ENCODE measurements at places on chromosomes 6 and 20. TPM values are rescaled to one million over a fixed set of nuclear protein-coding genes. Genes with fewer than 3 reads are reported as not detected.

The BPIFB2 gene
- not detected for total RNA-seq

DNA sequence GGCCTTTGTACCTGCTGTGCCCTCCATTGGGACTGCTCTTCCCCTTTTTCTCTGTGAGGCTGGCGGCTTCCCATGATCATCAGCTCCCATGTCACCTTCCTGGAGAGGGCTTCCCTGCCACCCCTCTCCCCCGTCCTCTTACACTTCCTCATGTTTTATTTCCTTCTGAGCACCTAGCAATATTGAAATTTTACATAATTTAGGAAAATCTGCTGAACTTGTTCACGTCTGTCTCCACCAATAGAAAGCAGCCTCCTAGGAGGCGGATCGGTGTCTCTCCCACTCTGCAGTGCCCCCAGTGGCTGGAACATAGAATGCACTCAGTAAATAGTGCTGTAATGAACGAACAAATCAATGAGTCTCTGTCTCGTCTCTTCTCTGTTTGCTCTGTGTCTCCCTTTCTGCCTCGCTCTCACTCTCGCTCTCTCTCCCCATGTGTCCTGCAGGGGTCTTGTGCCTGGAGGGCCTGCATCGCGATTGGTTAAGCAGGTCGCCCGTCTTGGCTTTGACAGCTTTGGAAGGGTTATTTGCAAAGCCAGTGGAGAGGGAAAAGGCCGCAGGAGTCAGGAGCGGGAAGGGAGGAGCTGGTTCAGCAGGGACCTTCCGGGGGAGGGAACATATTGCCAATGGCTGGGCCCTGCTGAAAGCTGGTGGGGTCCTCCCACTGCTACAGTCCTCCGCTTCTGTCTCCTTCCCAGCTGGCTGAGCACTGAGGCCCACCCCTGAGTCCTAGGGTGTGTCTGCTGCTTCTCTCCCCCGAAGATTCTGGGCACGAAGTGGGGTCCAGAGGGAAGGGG, 12.1 kb upstream of the OCSTAMP start:
- H3K36me3 ChIP-seq, result no peaks in the 10 kb centered on the region
- DNase-seq, result peak; percentile 50
- H3K4me3 ChIP-seq, result no peak overlapping the region
- no peak overlapping the region for H3K27ac ChIP-seq

- H3K4me3 ChIP-seq, result no peak overlapping the region
- H3K36me3 ChIP-seq, result no peaks in the 10 kb centered on the region
Measured at GRCh38 chr20:21704408-21705385, 767 bp upstream of the PAX1 start.

The OPN5 gene
- total RNA-seq, result not detected

DNA sequence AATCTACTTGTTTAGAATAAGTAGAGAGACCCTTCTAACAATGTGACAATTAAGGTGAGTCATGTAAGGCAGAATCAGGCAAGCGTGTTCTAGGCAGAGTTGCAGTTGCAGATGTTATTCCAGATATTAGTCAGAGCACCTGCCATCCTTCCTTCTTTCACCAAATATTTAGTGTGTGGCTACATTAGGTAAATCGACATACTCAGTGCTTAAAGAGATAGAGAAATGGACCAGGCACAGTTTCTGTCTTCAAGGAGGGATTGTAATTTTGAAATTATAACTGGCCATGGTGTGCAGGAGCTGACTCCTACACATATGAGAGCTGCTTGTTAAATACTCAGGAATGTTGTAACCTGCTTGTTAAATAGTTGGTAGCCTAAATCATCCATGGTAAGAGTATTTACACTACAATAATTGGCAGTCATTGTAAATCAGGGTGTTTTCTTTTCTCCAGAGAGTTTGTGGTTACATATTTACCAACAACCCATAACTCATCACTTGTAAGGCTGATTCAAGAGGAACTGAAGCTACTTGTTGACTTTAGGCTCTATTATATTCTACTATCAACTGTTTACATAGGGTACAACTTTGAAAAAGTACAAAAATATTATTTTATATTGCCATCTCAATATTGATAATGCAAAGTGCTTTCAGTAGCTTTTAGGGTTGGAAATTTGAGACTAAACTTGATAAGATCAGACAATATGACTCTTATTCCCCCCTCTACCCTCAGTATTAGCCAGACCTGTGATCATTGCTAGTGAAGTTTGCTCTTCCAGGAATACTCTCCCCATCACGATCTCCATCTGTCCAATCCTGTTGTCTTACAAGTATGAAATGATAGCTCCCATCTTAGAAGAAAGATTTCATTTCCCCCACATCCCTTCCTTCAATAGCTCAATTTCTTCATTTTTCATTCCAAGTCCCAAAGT, 607.1 kb downstream of the COL12A1 start:
- no peak for DNase-seq
- H3K27ac ChIP-seq, result no peak overlapping the region
- no peaks in the 10 kb centered on the region for H3K27me3 ChIP-seq
- no peaks in the 10 kb centered on the region for H3K4me1 ChIP-seq

DNA sequence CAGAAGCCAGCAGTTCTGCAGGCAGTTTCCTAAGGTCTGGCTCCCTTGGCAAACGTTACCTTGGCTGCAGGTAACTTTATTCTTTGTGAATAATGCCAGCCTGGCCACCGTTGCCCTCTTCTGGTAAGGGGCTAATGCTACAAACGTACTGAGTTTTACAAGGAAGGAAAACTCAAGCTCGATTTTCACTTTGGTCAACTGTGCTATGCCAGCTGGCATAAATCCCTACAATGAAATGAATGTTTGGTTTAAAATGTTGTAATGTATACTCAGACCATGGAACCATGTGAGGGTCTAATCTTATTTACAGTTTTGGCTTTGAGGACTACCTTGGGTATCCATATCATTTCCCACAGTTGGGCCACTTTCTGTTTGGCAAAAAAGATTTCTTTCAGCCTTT, 101.4 kb downstream of the SLX4IP start:
- DNase-seq, result no peak
- H3K36me3 ChIP-seq, result no peaks in the 10 kb centered on the region
- H3K4me3 ChIP-seq, result no peak overlapping the region
- H3K27ac ChIP-seq, result no peak overlapping the region
- H3K4me1 ChIP-seq, result peaks cover 15% of the 10 kb centered on the region

The POU5F1 gene
- 6.1 TPM for total RNA-seq

DNA sequence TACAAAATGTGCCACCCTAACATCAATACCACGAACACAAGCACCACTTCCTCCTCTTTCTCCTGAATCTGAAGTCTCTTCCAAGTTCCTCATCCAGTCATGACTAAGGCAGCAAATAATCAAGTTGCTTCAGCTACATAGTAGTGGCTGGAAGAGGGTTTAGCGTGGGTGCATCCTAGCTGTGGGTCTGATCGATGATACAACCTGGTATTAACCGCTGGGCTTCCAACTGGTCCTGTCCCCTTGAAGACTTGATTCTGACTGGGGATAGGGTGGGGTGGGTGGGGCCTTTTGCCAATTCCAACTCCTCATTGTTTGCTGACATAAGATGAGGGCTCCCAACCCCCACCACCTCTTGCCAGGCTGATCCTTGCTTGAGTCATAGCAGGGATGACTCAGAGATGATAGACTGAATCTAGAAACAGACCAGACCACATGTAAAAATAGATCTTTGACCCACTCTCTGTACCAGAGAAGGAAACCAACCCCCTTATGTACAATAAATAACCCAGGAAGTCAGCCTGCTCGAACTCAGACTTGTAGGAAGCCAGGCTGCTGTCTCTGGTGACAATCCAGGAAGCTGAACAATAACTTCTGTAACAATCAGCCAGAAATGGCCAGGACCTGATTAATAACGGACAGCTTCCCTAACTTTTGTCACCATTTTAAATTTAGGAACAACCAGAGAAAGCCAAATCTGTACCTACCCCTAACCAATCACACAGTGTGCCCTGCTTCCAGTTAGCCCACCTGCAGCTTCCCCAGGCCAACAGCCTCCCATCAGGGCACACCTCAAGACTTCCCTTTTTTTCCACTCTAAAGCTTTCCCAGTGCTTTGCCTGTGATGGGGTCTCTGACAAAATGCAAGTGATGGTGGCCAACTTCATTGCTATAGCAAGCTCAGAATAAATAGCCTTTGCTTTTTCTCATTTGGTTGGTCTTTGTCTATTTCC, 68.9 kb upstream of the FAM184A start:
- peak; percentile 59 for DNase-seq
- H3K4me1 ChIP-seq, result peaks cover 9% of the 10 kb centered on the region
- no peaks in the 10 kb centered on the region for H3K36me3 ChIP-seq
- H3K27me3 ChIP-seq, result no peaks in the 10 kb centered on the region
- H3K4me3 ChIP-seq, result no peak overlapping the region
- peak overlapping the region; percentile 55 for H3K27ac ChIP-seq

- no peaks in the 10 kb centered on the region for H3K27me3 ChIP-seq
- peak overlapping the region; percentile 13 for H3K27ac ChIP-seq
- H3K36me3 ChIP-seq, result no peaks in the 10 kb centered on the region
- H3K4me1 ChIP-seq, result no peaks in the 10 kb centered on the region
Measured at GRCh38 chr6:167122041-167122826, 662 bp upstream of the CCR6 start.

The GTSF1L gene
- total RNA-seq, result not detected

GRCh38 chr6:6968357-6968730, 139.4 kb upstream of the RREB1 start:
- H3K27ac ChIP-seq, result no peak overlapping the region
- no peak for DNase-seq
- no peaks in the 10 kb centered on the region for H3K27me3 ChIP-seq
- H3K36me3 ChIP-seq, result no peaks in the 10 kb centered on the region
- H3K4me3 ChIP-seq, result no peak overlapping the region
- no peaks in the 10 kb centered on the region for H3K4me1 ChIP-seq

DNA sequence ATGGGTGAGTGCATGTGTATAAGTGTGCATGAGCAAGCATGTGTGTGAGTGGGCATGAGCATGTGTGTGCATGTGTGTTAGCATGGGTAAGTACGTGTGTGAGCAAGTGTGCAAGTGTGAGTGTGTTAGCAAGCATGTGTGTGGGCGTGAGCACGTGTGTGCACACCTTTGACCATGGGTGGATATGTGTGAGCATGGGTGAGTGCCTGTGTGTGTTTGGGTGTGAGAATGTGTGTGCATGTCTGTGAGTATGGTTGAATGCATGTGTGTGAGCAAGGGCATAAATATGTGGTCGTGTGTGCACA, 84.6 kb downstream of the DLL1 start:
- no peak overlapping the region for H3K27ac ChIP-seq
- no peak for DNase-seq
- H3K27me3 ChIP-seq, result peaks cover 2% of the 10 kb centered on the region

The HLA-DQA1 gene
- 122 TPM for total RNA-seq

DNA sequence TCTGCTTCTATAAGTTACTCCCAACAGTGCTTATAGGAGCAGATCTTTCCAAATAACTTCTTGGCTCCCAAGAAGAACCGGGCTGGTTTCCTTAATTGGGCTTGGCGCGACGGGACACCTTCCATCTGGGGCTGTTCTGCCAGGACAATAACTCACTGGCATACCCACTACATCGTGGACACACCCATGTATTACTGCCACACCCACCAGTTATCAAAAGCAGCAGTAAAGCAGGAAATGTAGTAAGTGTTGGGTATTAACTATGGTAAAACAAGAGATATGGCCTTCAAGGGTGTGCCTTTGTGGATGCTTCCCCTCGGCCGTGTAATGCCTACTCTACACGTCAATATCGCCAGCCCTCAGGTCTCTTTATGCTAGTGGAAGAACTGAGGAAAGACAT, 24.7 kb downstream of the CNKSR3 start:
- no peak overlapping the region for H3K27ac ChIP-seq
- peaks cover 6% of the 10 kb centered on the region for H3K4me1 ChIP-seq
- no peaks in the 10 kb centered on the region for H3K36me3 ChIP-seq
- H3K4me3 ChIP-seq, result no peak overlapping the region
- H3K27me3 ChIP-seq, result no peaks in the 10 kb centered on the region
- no peak for DNase-seq

- H3K27ac ChIP-seq, result no peak overlapping the region
- H3K27me3 ChIP-seq, result no peaks in the 10 kb centered on the region
- H3K4me1 ChIP-seq, result no peaks in the 10 kb centered on the region
- H3K36me3 ChIP-seq, result no peaks in the 10 kb centered on the region
- no peak for DNase-seq
Measured at GRCh38 chr6:138031417-138031816, 75.8 kb downstream of the PERP start.

DNA sequence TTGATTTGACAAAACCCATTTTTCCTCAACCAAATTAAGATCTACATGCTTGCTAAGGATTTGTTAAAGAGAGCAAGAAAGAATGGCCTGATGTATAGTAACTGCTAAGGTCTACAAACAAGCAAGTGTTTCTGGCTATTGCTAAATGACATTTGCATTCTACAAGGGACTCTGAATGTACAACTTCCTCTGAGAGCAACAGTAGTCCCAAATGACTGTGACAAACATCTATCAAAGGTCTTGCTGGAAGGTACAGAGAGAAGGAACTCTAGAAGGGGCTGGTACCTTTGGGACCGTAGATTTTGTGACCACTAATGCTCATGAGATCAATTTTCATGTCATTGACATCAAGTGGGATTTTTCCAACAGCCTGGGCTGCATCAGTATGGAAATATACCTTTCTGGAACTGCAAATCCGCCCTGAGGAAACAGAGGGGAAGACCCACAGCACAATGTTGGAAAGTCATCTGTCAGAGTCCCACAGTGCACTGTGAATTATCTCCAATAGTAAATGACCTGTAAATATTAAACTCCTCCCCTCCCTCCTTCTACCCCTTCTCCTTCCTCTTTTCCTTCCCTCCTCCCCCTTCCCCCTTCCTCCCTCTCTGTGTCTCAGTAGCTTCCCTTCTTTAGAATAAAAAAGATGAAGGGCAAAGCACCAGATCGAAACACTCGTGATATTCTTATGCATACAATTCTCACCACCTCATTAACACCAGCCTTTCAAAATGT, 15.9 kb upstream of the CPNE1 start:
- H3K4me3 ChIP-seq, result no peak overlapping the region
- H3K27me3 ChIP-seq, result no peaks in the 10 kb centered on the region
- no peak overlapping the region for H3K27ac ChIP-seq
- no peak for DNase-seq
- H3K4me1 ChIP-seq, result no peaks in the 10 kb centered on the region
- no peaks in the 10 kb centered on the region for H3K36me3 ChIP-seq

The CST2 gene
- total RNA-seq, result not detected

GRCh38 chr6:111761783-111762312, 111.4 kb downstream of the FYN start:
- H3K4me3 ChIP-seq, result no peak overlapping the region
- H3K27ac ChIP-seq, result peak overlapping the region; percentile 79
- H3K4me1 ChIP-seq, result peaks cover 38% of the 10 kb centered on the region
- no peak for DNase-seq

GRCh38 chr20:5910186-5910585, 40.1 kb downstream of the TRMT6 start:
- H3K4me1 ChIP-seq, result peaks cover 4% of the 10 kb centered on the region
- H3K4me3 ChIP-seq, result no peak overlapping the region
- H3K27ac ChIP-seq, result no peak overlapping the region

GRCh38 chr20:45407067-45407745, 883 bp upstream of the DBNDD2 start:
- peaks cover 18% of the 10 kb centered on the region for H3K4me1 ChIP-seq
- peak; percentile 89 for DNase-seq
- peaks cover 11% of the 10 kb centered on the region for H3K36me3 ChIP-seq

- H3K27ac ChIP-seq, result no peak overlapping the region
- H3K4me1 ChIP-seq, result no peaks in the 10 kb centered on the region
- DNase-seq, result no peak
Measured at GRCh38 chr6:122352981-122353664, 46.3 kb upstream of the HSF2 start.

The RBM24 gene
- 0.26 TPM for total RNA-seq

The BPIFB1 gene
- total RNA-seq, result 32.8 TPM

The BMP2 gene
- 25.3 TPM for total RNA-seq

Measured in upper lobe of left lung (tissue), 6 donors.